ENCODE measurements at places on chromosomes 6 and 20. TPM values are rescaled to one million over a fixed set of nuclear protein-coding genes. Genes with fewer than 3 reads are reported as not detected.

The WFDC12 gene
- not detected for total RNA-seq

The DPPA5 gene
- total RNA-seq, result not detected

The DLL1 gene
- total RNA-seq, result 0.19 TPM

The CLIC5 gene
- total RNA-seq, result not detected

The GABRR1 gene
- not detected for total RNA-seq

The SEMG1 gene
- not detected for total RNA-seq

The KIFC1 gene
- total RNA-seq, result 37.4 TPM

The ADGRG6 gene
- 12.1 TPM for total RNA-seq

The BPIFB1 gene
- 0.24 TPM for total RNA-seq

The WFDC2 gene
- total RNA-seq, result 1.1 TPM
